PC-9 (cell line): ENCODE measurements at places on chromosomes 2 and 18. TPM values are rescaled to one million over a fixed set of nuclear protein-coding genes. Genes with fewer than 3 reads are reported as not detected.

- no peak for DNase-seq
These were observed 676 bp downstream of the KLHL23 start for GRCh38 chr2:169734169-169734847.

DNA sequence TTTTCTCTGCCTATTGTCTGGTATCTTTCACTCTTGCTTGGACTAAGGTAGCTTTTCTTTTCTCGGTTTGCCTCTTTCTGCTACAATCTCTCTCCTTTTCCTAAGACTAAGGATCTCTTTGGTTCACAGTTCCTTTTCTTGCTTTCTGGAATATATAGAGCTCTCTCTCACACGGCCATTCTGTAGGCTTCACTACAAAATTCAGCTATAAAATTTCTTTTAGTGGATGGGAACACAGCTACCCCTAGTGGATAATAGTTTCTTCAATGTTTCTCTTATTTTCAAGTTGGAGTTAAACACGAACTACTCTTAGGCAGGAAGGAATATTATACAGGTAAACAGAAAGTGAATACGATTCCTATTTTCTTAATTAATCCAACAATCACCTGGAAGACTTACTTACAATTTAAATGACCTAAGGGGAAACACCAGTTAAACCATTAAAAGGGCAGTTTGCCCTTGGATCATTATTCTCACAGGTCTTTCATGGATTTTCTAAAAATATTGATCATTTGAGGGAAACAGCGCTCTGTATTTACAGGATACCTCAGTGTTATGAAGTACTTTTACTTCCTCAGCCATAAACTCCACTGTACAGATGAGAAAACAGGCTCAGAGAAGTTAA, 140.5 kb downstream of the LRP2 start:
- no peak for DNase-seq

DNA sequence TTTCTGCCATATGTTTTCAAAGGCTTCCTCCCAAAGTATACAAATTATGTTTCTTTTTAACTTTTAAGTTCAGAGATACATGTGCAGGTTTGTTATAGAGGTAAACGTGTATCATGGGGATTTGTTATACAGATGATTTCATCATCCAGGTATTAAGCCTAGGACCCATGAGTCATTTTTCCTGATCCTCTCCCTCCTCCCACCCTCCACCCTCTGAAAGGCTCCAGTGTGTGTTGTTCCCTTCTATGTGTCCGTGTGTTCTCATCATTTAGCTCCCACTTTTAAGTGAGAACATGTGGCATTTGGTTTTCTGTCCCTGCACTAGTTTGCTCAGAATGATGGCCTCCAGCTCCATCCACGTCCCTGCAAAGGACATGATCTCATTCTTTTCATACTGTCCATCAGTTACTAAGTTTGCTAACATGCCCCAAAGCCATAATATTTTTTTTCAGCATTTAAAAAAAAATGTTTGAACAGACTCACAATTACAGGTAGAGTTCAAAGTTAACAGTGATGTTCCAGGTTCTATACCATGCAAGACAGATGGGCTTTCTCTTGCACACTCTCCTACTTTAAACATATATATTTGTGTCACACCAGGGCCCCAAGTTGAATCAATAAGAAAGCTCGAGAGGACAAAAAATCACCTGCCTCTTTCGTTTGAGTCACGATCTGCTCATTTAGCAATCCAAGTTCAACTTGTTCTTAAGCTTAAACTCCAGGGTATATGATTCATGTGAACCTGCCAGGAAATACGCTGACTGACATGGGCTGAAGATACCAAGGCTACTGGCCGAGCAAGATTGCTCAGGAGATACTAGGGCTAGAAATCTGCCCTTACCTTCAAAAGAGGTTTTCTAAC, 77.6 kb downstream of the AP1S3 start:
- peak; percentile 79 for DNase-seq

DNA sequence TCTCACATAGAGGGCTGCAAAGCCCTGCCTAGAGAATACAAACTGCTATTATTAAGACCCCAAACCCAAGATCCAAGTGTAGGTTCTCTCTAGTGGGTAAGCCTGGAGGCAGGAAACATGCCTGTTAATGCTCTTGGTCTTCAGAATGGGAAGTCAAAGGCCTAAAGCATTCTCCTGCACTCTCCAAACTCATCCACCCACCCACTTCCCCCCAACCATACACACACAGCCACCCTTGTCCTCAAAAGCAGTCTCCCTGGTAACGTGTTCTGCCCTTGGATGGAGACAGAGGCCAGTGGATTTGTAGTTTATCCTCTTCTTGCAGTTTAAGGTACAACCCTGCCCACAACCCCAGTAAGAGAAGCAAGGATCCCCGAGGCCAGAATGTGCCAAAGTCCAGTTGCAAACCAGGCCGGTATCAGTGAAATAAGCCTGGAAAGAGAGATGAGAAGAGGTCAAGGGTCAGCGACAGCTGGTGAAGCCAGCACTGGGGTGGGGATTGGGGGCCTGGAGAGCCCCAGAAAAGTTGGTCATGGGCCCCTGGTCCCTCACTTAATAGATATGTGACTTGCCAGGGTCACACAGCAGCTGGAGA, 23.0 kb downstream of the TMEM247 start:
- no peak for DNase-seq

GRCh38 chr2:112811276-112811831, 25.2 kb downstream of the IL1B start:
- DNase-seq = no peak

GRCh38 chr2:128503399-128504245, 185.0 kb upstream of the HS6ST1 start:
- no peak for DNase-seq

GRCh38 chr18:79586436-79587225, 93.0 kb upstream of the CTDP1 start:
- no peak for DNase-seq

DNA sequence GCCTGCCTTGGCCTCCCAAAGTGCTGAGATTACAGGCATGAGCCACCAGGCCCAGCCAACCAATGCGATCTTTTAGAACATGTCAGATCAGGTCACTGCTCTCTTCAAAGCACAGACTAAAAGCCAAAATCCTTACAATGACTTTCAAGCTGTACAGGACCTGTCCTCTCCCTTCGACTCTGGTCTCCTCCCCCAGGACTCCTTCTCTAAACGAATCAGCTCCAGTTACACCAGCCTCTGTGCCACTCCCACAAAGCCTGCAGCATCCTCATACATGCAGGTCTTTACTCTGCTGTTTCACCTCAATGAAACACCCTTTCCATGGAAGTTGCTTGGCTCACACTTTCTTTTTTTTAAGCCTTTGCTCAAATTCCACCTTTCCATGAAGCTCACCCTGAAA, 436.0 kb downstream of the METTL4 start:
- no peak for DNase-seq

- peak; percentile 19 for DNase-seq
These were observed 27.2 kb upstream of the CDH2 start for GRCh38 chr18:28204154-28204553.

DNA sequence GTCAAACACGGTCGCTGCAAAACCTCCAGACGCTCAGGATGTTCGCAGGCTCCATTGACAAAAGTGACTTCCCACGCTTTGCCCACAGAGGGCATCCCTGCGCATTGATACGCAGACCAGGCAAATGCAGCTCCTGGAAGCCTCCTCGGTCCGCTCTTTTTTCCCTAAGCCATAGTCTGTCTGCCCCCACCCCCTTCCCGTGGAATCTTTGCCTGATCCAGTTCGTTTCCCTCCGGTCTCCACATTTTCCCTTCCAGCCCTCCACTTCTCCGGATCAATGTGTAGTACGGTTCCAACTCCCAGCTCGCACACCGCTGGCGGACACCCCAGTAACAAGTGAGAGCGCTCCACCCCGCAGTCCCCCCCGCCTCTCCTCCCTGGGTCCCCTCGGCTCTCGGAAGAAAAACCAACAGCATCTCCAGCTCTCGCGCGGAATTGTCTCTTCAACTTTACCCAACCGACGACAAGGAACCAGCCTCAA, at the start of gene DCC:
TSS of gene DCC (plus strand) at position 307 of the 481 bp plus-strand sequence. CDS start 591 bp downstream, outside the sequence.
- peak; percentile 4 for DNase-seq

GRCh38 chr2:224724331-224724730, 8.2 kb upstream of the CCDC195 start:
- no peak for DNase-seq

- no peak for DNase-seq
These were observed 135.2 kb upstream of the HAAO start for GRCh38 chr2:42927334-42928160.

DNA sequence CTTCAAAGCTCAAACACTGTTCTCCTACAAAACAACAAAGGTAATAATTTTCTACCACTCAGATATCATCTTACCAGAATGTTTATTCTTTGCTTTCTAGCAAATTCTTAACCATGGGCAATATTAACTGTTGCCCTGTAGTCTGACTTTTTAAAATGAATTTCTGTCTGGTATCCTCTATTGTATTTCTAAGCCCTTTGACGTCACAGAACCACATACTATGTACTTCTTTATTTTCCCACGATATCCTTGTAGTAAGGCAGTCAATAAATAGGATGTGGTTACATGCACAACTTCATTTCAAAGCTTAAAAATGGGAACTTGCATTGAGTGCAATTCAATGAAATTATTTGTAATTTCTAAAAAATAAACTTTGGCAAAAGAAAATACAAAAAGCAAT, 58.7 kb downstream of the THADA start:
- DNase-seq = no peak

- no peak for DNase-seq
These were observed 98.1 kb upstream of the CERS6 start for GRCh38 chr2:168357797-168358472.

DNA sequence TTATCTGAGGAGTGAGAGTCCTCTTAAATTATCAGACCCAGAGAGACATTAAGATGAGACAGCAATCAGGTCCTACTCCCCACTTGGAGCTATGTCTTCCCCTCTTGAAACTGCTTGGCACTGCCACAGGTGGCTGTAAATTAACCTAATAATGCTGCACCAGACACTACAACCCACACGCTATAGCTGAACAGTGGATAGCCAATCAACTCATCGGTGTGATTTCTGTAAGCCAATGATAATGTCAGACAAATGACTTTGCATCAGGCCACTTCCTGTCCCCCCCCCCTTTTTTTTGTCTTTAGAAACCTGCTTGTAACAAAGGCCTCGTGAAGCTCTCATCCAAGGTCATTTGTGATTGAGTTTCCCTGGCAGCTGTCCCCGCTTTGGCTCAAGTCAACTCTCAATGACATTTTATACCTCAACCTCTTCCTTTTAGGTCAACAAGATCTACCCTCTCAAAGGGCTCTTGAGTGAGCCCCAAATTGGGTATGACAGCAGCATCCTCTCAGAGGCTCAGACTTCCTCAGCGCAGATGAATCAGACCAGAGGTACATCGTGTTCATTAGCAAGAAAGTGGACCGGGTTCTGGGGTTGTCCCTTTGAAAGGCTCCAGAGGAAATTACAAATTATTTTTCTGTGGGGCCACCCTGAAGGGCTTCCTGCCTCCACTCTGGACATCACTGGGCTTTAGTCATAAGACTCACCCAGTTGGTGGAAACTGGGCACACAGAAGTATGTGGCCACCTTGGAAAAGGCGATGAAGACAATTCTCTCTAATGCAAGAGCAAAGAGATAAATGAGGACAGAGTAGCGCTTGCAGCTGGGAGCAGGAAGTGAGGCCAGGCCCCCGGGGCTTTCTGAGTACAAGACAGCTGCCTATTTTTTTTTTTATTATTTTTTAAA, 73.6 kb downstream of the COPS8 start:
- no peak for DNase-seq

DNA sequence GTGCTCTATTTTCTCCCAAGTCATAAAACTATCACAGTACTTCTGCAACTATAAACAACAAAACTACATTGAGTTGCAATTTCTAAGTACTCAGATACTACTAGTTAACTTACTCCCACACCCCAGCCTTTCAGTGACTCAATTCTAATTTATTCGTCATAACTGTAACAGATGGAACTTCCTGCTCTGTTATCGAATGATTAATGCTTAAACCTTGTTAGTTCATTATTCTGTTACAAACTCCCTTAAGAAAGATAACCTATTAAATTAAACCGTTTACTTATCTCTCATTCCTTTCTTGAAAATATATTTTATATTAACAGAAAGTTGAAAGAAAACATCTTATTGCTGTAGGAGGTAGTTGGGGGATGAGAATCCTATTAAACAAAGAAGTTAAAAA, 17.0 kb downstream of the TNFAIP6 start:
- DNase-seq = no peak

DNA sequence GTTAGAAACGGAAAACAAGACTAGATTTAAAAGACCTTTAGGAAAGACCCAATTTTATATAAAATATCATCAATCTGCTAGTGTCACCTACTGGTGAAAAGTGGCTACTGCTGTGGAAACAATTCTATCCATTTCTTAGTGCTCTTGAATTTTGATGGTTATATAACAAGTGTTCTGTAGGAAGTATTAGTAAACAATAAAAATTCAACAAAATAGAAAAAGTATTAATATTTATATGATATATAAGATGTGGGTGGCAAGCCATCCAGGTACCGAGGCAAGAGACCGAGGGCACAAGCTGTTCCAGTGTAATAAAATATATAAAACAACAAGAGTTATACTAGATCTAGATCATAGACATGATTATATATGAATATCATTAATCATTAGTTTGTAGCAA, 6.2 kb upstream of the TMEM87B start:
- DNase-seq = peak; percentile 68

DNA sequence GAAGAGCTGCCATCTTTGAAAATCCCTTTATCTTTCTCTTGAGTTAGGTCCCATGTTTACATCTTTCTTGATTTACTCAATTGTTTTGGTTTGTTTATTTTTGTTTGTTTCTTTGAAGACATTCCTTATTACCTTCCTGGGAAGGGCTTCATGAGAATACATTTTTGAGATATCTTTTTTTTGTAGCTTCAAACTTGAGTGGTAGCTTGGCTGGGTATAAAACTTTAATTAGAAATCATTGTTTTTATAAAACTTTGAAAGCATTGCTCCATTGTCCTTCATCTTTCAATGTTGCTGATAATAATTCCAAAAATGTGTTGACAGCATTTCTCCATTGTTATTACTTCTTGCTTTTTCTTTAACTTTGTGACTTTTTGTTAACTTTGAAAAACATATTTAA, 145.9 kb upstream of the RBMS1 start:
- no peak for DNase-seq

DNA sequence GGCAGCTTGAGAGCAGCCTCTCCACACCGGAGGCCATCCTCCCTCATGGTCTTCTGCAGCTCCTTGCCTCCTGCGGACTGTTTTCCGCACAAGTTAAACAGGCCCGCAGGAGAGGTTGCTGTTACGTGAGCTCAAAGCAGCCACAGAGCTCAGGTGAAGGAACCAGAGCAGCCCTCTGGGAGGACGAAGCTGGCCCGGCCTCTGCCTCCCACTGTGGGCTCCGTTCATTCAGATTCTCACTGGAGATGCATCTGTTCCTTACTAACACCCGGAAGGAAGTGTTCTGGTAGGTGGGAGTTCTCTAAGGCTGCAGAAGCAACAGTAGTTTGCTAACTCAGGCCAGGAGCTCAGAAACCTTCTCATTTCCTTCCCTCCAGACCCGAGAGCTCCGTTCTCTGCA, 10.9 kb downstream of the DIPK1C start:
- DNase-seq = no peak

GRCh38 chr2:137238065-137238464, 472.7 kb downstream of the THSD7B start:
- no peak for DNase-seq

GALNT3 gene
- 31.6 and 33.1 TPM in 2 replicates for total RNA-seq

IL36G gene
- total RNA-seq = not detected in 2 replicates

TUBB8B gene
- not detected in 2 replicates for total RNA-seq

SP5 gene
- total RNA-seq = 1.9 and 7.3 TPM in 2 replicates

LCT gene
- total RNA-seq = not detected in 2 replicates

LINC00305 gene
- total RNA-seq = not detected in 2 replicates
